ENCODE measurements at places on chromosomes 12 and 14.

GRCh38 chr12:66187036-66187435 is 2.0 kb upstream of the IRAK3 start:
- DNase-seq = no peak

GRCh38 chr12:121678305-121678704 is 8.9 kb upstream of the MORN3 start:
- DNase-seq = no peak

GRCh38 chr14:85071447-85071846 is 458.5 kb upstream of the FLRT2 start:
- no peak for DNase-seq

DNA sequence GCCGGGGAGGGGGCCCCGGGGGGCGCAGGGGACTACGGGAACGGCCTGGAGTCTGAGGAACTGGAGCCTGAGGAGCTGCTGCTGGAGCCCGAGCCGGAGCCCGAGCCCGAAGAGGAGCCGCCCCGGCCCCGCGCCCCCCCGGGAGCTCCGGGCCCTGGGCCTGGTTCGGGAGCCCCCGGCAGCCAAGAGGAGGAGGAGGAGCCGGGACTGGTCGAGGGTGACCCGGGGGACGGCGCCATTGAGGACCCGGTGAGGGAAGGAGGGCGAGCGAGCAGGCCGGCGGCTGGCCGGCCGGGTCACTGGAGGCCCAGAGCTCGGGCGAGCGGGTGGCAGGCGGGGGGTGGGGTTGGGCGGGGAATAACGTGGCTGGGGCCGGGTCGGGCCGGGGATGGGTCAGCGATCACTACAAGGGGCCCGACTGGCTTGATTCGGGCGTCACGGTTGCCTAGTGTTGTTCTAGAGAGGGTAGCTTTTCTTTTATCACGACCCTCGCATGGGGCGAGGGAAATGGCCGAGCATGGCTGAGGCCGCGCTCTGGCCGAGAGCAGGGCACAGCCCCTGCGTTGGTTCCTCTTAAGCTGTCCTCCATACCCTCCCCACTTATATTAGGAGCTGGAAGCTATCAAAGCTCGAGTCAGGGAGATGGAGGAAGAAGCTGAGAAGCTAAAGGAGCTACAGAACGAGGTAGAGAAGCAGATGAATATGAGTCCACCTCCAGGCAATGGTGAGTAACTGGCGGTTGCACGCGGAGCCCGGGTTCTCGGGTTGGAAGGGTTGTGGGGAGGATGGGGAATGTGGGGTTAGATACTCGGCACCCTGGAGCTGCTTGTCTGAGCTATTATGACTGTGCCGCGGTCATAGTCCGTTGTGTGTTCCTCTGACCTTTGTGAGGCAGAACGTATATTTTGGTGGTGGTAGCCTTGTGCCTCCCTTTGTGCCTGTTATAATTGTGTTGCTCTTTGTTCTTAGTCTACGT is 603 bp downstream of the PABPN1 start:
- DNase-seq = peak; percentile 58

GRCh38 chr12:82972624-82973023 is 285.9 kb downstream of the TMTC2 start:
- DNase-seq = no peak

DNA sequence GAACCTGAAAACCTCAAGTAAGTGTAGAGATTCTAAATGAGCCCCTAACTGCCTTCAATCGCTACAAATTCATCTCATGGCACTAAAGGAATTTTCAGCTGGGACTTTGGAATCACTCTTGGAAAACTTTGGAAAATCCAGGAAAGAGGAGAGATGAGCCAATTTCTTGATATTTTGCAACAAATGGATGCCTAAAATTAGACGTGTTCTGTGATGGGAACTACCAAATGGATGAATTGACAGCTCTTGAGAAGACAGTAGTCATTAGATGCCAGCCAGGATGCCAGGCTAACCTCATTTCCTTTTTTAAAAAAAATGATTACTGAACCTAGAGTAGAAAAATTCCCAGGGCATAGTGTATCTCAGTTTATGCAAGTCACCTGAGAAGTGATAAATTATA is 78.3 kb downstream of the NPAS3 start:
- DNase-seq = no peak

DNA sequence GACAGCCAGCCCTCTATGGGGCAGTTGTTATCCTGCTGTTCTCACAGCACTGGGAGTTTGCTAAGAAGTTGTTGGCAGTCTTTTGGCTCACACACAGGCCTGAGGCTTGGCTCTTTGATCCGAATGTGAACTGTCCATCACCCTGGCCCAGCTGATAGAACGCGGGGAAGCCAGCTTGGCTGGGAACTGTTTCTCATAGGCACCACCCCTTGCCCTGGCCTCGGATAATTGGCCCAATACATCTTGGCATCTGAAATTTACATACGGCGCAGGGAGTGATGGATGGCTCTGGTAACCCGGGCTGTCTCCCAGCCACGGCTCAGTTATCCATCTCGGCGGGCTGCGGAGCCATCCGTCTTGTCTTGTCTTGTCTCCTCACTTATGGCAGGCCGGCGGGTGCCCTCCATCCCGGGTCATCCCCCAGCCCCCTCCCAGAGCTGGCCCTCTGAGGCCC is 164.1 kb downstream of the PHETA1 start:
- no peak for DNase-seq

DNA sequence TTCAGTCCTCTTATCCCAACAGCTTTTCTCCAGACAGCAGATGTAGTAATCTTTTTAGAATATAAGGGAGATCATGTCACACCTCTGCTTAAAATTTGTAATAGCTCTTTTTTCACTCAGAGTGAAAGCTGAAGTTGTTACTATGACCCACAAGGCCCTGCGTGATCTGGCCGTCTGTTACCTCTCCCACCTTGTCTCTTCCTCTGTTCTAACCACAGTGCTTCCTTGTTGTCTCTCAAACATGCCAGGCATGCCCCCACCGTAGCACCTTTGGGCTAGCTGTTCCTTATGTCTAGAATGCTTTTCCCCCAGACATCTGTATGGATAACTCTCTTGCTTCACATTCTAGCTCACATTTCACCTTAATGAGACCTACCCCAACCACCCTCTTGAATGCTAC is 6.5 kb downstream of the NECAP1 start:
- DNase-seq = no peak

- DNase-seq = peak; percentile 77
Measured at GRCh38 chr12:58967561-58967960, 47.3 kb upstream of the LRIG3 start.

DNA sequence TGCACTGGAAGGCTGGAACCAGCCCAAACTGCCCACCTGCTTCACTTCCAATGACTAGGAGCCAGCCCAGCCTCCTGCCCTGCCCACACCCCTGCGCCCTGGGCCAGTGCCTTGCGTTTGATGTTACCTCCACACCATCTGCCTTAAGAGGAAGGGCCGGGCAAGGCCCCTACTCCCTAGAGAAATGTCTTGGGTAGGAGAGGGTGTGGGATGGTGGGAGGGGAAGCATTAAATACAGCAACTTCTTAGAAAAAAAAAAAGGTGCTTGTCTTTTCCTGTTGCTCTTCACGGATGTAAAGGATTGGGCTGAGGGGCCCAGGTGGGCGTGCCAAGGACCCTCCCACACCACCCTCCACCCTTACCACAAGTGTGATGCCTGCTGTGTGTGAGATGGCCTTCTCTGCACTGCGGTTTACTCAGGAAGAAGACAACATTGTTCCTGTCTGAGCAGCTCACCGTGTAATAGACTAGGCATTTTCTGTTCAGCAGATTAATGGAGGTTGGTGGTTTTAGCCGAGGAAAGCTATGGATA is 99.9 kb downstream of the NINJ2 start:
- peak; percentile 79 for DNase-seq

GRCh38 chr12:93844164-93844784 is 167.1 kb downstream of the CRADD start:
- DNase-seq = no peak

DNA sequence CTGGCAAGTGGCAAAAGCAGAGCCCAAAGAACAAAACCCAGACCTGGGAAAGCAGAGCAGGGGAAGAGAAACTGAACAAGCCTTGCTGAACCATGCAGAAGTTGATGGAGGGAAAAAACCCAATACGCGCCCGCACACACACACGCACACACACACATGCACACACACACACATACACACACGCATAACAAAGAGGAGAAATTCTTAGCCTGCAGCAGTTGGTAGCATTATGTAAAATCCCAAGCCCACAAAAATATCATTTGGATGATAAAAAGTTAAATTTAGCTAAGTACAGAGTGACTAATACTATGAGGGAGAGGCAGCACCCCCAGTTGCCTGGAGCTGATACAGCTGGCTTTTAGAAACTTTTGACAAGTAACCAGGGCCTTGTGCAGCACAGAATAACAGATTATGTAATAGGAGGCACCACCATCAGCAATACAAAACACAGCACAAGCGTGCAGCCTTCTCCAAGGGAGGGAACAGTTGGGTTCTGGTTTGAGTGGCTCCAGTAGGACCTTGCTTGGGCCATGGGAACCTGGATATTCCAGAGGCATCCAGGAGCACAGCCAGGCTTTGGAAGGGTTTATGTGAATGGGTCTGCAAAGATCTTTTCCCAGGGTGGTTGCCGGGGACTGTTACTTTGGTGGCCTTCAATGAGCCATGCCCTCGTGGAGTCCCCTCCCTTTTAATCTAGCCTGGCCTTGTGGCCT is 35.3 kb downstream of the PITPNM2 start:
- DNase-seq = peak; percentile 94

DNA sequence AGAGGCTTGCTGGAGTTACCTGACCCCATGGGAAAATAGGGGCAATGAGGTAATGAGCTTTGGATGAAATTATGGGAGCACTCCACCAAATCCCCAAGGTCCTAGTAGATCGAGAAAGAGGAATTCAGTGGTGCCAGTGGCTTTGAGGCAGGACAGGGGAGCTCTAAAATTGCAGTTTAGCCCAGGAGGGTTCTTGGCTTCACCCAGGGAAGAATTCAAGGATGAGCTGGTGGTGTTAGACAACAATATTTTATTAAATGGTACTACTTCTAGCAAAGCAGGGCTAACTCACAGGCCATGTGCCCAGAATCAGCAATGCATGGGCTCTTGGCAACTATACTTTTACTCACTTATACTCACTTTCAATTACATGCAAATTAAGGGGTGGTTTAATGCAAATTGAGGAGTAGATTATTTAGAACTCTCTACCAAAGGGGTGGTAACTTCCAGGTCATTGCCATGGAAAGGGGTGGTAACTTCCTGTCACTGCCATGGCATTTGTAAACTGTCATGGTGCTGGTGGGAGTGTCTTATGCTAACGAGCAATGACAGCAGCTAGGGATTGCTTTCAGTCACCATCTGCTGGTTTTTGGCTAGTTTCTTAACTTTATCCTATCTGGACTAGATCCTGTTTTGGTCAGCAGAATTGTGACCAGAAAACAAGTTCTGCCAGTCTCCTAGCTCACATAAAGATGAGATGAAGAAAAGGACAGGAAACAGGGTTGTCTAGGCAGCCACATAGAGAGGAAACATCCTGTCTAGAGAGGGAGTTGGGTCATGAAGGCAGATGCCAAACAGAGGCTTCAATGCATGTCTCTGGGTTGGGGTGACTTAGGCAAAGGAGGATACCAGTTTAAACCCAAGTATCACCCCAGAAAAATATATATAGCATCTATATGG is 64.7 kb downstream of the ZNF641 start:
- DNase-seq = no peak

GRCh38 chr12:52346593-52346992 is 20.7 kb downstream of the KRT85 start:
- DNase-seq = no peak

DNA sequence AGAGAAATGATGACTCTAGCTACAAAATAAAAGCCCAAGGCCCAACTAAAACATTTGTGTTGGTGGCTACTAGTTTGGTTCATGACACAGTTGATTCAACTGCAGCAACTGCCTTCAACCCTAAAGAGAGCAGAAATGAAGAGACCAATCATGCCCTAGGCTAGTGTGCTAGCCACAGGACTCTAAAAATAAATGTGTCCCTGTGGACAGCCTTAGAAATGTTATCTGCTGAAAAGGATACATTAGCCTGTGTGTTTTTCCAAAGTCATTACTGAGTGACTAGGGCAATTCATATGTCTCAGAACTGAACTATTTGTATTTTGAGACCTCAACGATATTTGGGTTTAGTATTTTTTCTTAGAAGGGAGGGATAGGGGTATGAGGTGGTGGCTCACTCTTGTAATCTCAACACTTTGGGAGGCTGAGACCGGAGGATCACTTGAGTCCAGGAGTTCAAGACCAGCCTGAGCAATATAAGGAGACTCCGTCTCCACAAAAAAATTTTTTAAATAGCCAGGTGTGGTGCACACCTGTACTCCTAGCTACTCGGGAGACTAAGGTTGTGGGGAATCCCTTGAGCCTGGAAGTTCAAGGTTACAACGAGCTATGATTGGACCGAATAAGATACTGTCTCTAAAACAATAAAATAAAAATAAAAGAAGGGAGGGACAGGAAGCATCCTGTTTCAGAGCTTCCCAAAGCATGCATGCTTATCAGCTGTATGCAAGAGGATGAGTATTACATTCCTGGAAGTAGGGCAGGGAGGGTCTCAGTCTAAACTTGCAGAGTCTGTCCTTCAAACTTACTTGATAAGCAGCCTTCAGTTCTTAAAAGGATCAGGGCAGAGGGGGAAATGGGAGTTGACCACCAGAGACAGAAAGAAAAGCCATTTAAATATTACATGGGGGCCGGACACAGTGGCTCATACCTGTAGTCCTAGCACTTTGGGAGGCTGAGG is 29.6 kb upstream of the NAP1L1 start:
- DNase-seq = peak; percentile 39

GRCh38 chr12:120101617-120102016 is 14.9 kb downstream of the RAB35 start:
- no peak for DNase-seq

DNA sequence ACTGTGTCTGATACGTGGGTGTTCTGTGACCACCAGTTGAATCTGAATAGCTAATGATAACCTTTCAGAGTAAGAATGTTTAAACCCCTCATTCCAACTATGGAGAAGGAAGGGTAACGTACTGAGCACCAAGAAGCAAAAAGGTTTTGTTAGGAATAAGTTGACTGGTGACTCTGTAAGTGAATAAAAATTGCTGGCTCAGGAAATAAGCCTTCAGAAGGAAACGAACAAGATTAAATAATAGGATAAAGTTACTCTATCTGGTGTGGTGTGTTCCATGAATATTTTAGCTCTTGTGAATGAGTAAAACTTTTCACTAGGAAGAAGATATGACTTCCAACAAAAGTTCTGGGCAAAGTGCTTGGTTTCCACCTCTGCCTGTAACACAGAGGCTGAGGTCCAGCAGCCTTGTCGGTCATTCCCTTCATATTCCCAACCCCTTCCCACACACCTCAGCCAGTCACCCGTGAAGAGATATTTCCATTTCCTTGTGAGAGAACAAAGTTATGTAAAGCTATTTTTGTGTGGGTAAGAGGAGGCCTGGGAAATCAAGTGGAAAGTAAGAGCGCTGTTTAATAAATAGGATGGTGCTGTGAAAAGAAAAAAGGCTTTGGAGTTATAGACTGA is 47.1 kb downstream of the ARF6 start:
- no peak for DNase-seq

Data from fibroblast of skin of right biceps (primary cell).